ENCODE measurements at places on chromosomes 3 and 15.

GRCh38 chr3:19364148-19364547 is 215.8 kb downstream of the KCNH8 start:
- no peak for DNase-seq

DNA sequence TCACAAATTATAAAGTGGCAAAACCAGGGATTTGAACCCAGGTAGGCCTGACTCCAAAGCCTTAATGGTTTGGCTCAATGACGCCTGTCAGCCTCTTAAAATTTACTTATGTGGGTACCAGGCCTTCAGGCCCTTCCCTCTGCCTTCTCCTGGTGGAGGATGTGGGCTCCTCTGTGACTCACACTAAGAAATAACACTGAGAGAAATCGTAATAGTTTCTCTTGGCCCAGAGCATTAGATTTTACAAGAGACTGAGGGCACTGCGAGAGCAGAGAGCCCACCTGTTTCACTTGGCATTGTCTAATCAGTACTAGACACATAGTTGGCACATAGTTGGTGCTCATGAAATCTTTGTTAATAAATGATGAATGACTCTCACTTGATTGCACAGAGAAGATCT is 505.2 kb downstream of the SHQ1 start:
- DNase-seq: peak; percentile 88

DNA sequence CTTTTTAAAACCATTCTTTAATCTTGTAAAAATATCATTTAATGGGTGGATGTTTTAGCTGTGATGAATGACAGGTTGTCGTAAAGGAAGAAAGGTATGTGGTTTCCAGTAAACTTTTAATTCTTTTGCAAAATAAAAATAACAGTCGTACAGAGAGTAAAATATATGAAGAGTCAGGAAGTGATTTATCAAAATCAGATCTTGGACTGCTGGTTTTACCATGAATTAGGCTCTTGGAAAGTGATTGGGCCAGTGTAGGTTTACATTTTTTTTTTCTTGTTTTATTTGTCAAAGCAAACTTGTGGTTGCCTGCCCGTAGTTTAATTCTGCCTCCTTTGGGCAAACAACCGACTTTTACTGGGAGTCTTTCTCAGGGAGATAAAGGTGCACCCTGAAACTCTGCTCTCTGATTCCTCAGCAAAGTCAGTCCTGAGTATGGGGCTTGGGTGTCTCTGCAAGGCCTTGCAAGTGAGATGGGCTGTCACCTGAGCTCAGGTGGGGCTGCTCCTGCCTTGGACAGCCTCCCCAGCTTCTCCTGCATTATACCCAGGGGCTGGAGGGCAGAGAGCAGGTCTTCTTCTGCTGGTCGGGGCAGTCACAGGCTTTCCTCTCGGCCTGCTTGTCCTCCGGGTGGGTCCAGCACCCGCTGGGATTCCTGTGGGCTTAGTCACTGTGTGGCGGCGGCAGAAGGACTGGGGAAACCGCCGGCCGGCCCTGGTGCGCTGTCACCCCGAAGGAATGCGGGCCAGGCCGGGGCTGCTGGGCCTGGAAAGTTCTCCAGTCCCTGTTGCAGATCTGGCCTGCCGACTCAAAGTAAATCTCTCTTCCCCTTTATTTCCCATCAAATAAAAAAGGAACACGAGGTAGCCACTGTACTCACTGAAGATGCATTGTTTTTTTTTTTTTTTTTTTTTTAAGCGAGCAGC is 79.0 kb downstream of the IGF1R start:
- DNase-seq: no peak

DNA sequence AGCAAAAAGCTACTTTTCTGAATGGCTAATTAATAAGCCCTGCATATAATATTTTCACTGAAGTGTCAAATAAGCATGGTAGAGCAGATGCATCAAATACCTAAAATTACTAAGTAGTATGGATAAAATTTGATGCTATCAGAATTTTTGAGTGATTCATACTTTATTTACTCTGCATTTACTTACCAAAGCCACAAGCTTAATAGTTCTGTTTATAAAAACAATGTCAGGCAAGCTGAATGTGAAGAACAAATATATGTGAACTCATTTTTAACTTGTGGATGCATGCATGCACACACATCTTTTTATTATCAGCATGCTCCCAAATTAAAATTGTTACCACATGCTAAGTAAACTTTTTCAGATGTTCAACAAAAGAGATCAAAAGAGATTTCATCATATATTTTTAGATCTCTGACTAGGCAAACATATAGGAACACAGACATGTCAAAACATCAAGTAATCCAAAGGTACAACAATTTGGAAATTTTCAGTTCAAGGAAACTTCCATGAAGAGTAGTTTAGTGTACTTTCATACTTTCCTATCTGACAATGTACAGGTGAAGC is 969.4 kb downstream of the ROBO1 start:
- DNase-seq: no peak
